ENCODE measurements at places on chromosomes 5 and 9.

DNA sequence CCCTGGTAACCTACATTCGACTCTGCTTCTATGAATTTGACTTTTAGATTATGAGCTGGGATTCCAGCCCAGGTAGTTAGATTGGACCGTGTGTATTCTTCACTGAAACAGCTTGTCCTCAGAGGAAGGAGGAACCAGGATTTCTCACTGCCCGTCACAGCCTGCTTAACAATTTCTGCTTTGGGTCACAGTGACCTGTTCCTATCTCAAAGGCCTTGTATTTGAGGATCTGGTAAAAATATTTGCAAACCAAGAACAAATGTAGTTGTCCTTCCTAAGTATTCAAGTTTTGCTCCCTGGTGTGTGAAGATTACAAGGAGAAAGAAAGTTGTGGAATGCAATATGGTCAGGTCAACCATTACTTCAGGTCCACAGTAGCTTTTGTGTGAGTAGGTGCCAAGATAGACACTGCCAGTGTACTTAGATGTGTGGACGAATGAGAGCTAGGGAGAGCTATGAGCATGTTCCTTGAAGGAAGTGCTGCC lies 55.1 kb downstream of the KIF4B start:
- no peak for DNase-seq

DNA sequence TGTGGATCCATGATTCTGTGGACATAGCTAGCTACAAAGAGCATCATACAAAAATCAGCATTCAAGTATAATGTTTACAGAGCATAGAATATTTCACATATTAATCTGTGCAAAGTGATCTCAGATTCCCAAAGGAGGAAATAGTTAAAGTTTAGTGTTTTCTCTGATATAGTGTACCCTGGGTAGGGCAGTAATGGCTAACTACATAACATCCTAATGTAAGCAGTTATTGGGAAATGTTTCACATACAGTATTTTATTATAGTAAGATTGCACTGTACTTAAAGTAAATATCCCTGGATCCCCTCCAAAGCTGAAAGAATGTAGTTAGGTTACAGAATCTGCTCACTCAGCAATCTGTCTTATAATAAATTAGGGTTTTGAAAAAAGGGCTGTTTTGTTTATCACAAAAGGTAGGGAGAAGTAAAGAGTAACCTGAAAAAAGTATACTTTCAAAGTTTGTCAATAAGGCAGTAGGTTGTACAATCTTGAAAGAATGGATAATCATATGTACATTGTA lies 52.5 kb upstream of the SMARCA2 start:
- no peak for DNase-seq

DNA sequence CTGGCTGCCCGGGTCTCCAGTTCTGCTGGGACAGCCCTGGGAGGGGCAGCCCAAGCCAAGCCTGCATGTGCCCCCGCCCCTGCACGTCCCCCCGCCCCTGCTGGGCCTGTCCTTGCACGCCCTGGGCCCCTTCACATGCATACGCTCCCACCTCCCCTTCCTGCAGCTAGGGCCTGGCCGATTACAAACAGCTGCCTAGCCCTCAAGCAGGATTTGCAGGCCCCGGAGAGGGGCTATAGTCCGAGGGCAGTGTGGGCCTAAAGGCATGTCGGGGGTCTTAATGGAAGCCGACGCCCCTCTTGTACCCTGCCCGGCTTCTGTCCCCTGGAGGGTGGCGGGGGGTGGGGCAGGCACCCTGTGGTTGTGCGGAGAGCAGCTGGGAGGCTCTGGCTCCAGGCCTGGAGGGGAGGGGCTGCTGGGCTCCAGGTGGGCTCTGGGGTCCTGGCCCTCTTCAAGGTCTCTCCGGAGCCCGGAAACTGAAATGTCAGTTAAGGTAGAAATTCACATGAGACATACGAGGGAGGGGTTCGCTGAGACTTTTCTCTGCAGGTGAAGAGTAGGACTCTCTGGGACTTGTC lies 16.9 kb downstream of the COL5A1 start:
- DNase-seq = no peak

DNA sequence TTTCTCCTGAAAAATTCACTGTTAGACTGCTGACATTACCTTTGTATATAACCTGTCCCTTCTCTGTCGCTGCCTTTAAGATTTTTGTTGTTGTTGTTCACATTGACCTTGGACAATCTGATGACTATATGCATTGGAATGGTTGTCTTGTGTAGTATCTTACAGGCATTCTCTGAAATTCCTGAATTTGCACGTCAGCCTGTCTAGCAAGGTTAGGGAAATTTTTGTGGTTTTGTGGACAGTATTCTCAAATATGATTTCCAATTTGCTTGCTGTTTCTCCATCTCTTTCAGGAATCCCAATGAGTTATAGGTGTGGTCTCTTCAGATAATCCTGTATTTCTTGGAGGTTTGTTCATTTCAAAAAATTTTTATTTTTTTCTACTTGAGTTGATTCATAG lies 140.8 kb downstream of the PRR16 start:
- no peak for DNase-seq

DNA sequence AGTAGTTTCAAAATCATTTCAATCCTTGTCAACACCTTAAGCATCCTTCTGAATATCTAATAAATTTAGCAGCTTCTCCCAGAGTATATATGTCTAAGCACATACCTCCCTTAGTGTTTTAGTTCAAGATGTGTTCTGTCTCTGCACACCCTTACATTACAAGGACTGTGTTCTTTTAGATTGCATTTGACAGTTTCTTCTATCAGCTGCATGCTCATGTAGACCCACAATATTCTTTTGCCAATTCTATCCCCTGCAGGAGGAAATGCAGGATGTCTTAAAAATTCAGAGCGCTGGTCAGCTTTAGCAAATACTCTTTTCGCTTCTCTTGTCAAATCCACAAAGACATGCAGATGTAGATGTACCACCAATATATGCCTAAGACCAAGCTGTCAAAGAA lies 145.8 kb upstream of the SLC30A5 start:
- no peak for DNase-seq

- DNase-seq = no peak
Measured at GRCh38 chr9:100477241-100477640, 4.3 kb downstream of the TMEFF1 start.

- no peak for DNase-seq
Measured at GRCh38 chr9:94728719-94729118, 2.2 kb downstream of the AOPEP start.
